ENCODE measurements at places on chromosomes 2 and 18.
A peak's percentile ranks its signal among the peaks of the same experiment; 100 is the strongest.

DNA sequence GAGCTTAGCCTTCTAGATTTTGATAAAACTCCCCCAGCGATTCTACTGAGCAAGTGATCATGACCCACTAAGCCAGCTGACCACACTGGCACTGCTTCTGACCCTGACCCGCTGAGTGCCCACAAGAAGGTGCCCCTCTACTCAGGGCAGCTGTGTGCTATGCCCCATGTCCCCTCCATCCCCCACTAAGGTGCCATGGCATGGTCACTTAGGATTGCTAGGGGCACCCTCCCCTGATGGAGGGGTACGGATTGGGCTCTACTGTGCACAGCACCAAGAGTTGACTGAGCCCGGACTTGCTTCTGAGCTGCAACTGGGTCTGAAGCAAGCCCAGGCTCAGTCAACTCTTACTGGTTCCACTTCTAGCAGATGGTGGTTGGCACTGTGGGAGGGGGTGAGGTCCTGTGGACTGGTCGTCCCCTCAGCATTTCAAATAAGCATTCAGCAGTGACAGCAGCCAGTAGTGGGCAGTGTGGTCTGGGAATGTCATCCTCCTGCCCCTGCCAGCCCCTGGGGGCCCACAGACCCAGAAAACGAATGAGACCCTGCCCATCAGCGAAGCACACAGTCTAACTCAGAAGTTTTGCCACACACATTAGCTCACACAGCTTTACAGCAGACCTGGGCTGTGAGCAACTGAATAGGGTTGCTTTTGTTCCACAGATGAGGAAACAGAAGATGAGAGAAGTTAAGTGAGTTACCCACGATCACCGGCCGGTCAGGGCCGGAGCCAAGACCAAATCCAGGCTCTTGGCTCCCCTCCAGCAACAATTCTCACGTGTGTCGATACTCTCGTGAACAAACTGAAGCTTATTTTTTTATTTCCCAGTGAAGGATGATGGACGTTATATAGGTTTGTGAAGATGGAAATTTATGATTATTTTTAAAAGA lies 52.1 kb upstream of the FOSL2 start:
- no peak for DNase-seq

- DNase-seq: no peak
Measured at GRCh38 chr2:121284463-121285449, at the start of gene TFCP2L1. Gene TFCP2L1, minus strand, starts transcription at chr2:121285202. Its CDS starts 93 bp downstream, at chr2:121285109.

GRCh38 chr18:40186677-40187076 lies 1768.4 kb upstream of the PIK3C3 start:
- DNase-seq: no peak

- DNase-seq: no peak
Measured at GRCh38 chr18:3524706-3525105, 74.7 kb downstream of the TGIF1 start.

GRCh38 chr2:15159751-15160177 lies 401.4 kb downstream of the NBAS start:
- DNase-seq: no peak

GRCh38 chr18:45730832-45731575 lies 7.0 kb downstream of the SLC14A1 start:
- DNase-seq: no peak

- DNase-seq: no peak
Measured at GRCh38 chr2:69054431-69054830, 41.5 kb downstream of the ANTXR1 start.

- DNase-seq: no peak
Measured at GRCh38 chr2:140975237-140975636, 1155.6 kb downstream of the LRP1B start.

DNA sequence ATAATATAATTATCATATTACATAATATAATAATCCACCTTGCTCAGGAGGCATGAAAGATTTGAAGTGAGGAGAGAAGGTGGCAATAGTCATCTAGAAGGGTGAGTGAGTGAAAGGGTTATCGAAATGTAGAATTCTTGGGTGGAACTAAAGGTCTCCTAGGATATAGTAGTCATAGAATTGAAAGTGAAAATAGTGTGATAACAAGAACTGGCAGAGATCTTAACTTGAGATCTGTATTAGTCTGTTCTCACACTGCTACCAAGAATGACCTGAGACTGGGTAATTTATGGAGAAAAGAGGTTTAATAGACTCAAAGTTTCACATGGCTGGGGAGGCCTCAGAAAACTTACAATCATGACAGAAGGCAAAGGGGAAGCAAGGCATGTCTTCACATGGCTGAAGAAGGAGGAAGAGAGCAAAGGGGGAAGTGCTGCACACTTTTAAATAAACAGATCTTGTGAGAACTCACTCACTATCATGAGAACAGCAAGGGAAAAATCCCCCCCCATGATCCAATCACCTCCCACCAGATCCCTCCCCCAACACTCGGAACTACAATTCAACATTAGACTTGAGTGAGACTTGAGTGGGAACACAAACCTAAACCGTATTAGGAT lies 351.5 kb downstream of the NR4A2 start:
- DNase-seq: no peak

DNA sequence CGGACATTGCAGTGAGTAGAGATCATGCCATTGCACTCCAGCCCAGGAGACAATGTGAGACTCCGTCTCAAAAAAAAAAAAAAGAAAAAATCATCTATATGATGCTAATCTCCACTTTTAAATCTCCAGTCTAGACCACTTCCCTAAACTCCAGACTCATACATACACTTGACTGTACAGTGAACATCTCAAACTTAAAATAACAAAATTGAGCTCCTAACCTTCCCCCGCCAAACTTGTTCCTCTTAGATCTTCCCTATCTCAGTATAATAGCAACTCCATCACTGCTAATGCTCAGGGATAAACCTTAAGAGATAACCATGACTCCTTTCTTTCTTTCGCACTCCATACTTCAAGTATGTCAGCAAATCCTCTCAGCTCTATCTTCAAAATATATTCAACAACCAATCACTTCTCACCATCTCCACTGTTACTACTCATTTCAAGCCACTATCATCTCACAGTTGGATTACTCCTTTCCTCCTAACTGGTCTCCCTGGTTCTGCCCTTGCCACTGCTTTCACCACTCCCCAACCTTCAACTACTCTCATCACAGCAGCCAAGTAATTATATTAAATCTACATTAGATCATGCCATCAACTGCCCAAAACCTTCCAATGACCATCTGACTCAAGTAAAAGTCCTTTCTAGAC lies 12.0 kb downstream of the MEMO1 start:
- no peak for DNase-seq

- no peak for DNase-seq
Measured at GRCh38 chr18:31598021-31598805, 6.5 kb downstream of the TTR start.

GRCh38 chr2:15738225-15738546 lies 146.5 kb downstream of the DDX1 start:
- DNase-seq: no peak

- no peak for DNase-seq
Measured at GRCh38 chr18:62576845-62577512, 54.2 kb downstream of the ZCCHC2 start.

- DNase-seq: peak; percentile 46
Measured at GRCh38 chr2:39778775-39779340, at the start of gene THUMPD2. Gene THUMPD2, minus strand, starts transcription at chr2:39779258. Its CDS starts 19 bp downstream, at chr2:39779239.

DNA sequence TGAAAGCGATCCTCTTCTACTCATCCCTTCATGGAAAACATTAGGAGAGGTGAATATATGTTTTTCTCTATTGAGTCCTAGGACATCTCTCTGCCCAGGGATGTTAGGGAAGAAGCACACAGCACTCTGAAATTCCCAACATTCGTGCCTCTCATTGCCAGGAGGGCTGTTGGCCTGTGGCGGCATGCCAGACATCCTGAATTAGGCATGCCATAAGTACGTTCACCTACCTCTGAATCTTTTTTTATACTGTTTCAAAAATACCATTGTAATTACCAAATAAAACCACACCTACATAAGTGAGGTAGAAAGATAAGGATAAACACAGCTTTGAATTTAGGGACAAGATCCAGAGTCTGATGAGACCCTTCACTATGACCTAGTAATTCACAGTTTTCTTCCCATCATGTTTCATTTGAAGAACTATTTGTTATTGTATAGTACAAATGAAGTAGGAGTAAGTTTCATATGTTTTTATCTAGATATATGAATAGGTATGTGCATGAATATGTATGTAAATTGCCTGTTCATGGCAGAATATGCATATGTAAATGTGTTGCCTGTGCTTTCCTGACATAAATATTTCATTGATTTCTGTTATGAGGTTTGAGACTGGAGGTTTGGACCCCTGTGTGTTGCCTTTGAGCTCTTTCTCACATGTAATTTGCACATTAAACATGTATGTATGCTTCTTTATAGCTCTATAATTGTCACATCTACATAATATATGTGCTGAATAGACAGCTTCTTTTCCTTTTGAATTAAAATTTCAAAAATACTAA lies 66.6 kb upstream of the STAM2 start:
- no peak for DNase-seq

- DNase-seq: no peak
Measured at GRCh38 chr2:26623541-26624495, 17.3 kb downstream of the CIB4 start.

DNA sequence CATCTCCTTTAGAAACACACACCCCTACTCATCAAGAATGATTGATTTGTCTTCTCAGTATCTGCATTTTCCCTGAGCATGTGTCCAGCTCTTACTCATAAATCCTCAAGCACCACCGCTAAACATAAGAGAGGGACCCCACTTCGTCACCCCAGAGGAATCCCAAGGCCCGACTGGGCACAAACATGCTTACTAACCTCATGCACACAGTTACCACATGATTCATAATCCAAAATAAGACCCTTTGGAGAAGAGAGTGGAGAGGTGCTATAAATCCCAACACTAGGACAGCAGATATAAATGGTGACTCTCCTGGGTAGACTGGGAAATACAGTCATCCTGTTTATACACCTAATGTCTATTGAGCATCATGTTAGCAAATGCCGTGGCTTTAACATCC lies 843.2 kb upstream of the ID2 start:
- no peak for DNase-seq

DNA sequence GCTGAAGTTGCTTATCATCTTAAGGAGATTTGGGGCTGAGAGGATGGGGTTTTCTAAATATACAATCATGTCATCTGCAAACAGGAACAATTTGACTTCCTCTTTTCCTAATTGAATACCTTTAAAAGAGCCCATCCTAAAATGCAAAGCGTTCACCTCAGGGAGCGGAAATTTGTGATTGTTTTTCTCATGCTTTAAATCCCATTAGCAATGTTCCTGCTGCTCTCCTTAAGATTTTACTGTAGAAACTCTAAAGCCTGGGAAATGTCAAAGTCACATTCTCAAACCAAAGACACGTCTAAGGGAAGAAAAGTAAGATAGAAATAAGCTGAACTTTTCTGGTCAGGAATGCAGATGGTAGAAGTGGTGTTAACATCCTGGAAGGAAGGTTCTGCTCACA lies 285.8 kb upstream of the MAP2 start:
- no peak for DNase-seq

GRCh38 chr2:212845941-212846340 lies 305.5 kb downstream of the IKZF2 start:
- DNase-seq: no peak

DNA sequence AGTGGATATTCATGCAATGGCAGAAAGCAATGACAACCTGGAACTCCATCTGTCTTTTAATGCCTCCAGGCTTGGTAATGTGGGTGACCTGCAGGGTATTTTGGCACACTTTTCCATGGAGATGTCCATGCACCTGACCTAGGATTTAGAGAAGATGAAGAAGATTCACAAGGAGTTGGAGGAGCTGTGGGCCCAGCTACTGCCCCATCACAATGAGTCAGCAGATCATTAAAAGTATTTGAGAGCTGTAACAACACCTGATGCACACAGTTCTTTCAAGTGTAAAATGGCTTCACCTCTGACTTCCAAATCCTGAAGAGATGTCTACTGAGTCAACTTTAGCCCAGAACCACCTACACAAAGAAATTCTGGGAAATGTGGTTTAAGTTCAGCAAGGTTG lies 22.1 kb upstream of the OSR1 start:
- DNase-seq: no peak

- no peak for DNase-seq
Measured at GRCh38 chr2:47945046-47945781, 38.9 kb upstream of the FBXO11 start.

GRCh38 chr18:67425672-67426071 lies 90.8 kb downstream of the DSEL start:
- DNase-seq: no peak

DNA sequence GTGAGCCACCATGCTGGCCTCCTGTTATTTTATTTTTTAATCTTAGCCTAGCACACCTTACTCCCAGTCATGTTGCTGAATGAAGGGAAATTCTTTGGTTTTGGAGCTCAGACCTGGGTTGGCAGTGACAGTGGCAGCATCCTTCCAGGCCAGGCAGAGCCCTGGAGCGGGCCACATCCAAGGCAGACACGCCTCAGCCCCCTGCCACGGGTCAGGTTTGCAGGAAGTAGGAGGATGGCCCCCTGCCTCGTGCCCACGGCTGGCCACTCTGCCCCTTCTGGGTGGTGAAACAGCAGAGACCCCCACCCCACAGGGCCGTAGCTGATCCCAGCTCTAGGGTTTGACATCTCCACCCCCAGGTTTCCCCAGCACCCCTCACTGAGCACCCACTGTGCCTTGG lies 11.7 kb downstream of the EFHD1 start:
- DNase-seq: no peak

DNA sequence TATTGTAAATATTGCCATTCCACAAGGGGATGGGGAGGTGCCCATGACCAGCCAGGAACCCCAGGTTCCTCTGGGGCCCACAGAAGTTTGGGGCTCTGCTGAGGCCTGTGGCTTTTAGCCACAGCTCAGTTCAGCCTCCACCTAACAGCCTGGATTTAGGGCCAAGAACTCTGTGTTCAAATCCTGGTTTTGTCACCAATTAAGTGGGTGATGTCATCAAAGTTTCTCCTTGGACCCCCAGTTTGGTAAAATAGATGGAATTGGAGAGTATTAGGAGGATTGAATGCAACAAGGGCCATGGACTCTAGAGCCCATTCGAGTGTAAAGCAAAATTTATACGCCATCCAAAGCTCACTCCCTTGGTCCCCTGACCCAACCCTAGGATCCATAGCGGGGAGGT lies 3.2 kb upstream of the FEV start:
- DNase-seq: no peak

GRCh38 chr2:182148344-182148743 lies 162.7 kb downstream of the PPP1R1C start:
- no peak for DNase-seq

GRCh38 chr2:30270166-30270565 lies 38.8 kb downstream of the LBH start:
- DNase-seq: no peak

DNA sequence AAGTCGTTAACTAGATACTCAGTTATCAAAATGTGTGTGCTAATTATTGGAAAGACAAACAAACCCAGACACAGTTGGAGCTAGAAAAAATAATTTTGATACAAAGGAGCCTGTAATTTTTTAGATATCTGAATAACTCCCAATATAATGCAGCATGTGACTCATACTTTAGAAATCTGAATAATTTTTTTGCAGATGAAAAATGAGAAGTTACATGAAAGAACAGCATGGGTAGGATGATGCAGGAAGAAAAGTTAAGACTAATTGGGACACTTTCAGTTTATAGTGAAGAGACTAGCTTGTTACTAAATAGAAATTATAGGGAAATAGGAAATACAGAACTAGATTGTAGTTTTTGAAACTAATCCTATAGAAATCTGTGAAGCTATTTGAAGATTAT lies 945.8 kb downstream of the CBLN2 start:
- no peak for DNase-seq

- DNase-seq: no peak
Measured at GRCh38 chr2:124959581-124959980, 934.5 kb downstream of the CNTNAP5 start.
